Naive thymus-derived CD8-positive, alpha-beta T cell (primary cell): ENCODE measurements at places on chromosomes 4 and X.

- no peaks in the 10 kb centered on the region for H3K36me3 ChIP-seq
- no peak overlapping the region for H3K27ac ChIP-seq
- no peak for DNase-seq
- no peak overlapping the region for H3K4me3 ChIP-seq
These were observed 340.9 kb upstream of the FGF13 start for GRCh38 chrX:139052461-139052860.

DNA sequence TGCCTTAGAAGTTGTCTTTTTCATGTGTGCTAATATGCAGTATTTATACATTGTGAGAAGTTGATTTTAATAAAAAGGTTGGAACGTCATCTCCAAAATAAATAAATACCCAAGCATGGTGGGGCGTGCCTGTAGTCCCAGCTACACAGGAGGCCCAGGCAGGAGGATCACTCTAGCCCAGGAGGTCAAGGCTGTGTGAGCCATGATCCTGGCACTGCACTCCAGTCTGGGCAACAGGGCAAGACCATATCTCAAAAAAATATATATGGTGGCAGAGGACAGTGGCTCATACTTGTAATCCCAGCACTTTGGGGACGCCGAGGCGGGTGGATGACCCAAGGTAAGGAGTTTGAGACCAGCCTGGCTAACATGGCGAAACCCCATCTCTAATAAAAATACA, 6.4 kb downstream of the SLBP start:
- no peaks in the 10 kb centered on the region for H3K27me3 ChIP-seq
- peaks cover 57% of the 10 kb centered on the region for H3K4me1 ChIP-seq
- H3K36me3 ChIP-seq = peaks cover 8% of the 10 kb centered on the region
- no peak for DNase-seq

DNA sequence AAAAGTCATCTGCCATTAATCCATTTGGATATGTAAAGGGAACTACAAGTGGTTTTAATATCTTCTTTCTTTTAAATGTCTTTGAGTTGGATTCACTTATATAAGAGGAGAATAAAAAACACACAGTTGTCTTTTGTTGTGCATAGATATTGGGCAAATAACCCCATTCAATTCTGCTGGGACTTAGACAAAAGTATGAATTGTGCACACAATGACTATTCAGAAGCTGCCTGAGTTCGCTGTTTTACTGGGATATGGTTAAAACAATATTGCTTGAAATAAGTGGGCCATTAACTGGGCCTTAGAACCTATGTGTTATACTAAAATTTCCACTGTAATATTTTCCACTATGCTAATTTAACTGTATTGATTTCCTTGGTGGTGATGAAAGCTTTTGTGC, 71.7 kb downstream of the PCYT1B start:
- DNase-seq = no peak
- no peaks in the 10 kb centered on the region for H3K27me3 ChIP-seq
- H3K36me3 ChIP-seq = no peaks in the 10 kb centered on the region
- H3K4me3 ChIP-seq = no peak overlapping the region
- no peak overlapping the region for H3K27ac ChIP-seq
- H3K4me1 ChIP-seq = no peaks in the 10 kb centered on the region

DNA sequence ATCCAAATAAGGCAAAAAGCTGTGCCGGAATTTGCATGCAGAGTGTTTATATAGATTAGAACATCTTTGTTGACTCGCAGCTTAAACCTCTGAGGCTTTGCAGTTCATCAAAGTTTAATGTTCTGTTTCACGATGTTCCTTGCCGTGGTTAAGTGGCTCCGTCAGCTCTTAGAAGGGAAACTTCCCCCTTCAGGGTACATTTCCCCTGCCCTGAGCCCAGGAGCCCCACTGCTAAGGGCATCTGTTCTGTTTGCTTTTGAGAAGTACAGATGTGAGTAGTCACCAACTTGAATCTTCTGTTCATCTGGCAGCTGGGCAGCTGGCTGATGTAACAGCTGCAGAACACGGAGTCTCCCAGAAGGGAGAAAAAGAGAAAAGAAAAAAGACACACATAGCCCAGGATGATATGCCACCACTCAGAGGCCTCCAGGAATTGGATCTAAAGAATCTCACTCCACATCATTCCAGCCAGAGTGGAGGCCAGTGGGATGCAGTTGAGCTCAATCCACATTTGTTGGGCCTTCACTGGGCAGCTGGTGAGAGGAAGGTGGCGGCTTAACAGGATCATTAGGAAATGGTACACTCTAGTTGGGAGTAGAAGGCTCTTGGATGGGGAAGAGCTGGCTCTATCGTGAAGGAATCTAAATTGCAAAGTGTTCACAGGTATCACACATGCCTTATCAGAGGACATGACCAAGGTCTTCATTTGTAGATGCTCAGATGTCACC, 178.7 kb upstream of the RBPJ start:
- DNase-seq = no peak
- no peaks in the 10 kb centered on the region for H3K36me3 ChIP-seq
- H3K4me3 ChIP-seq = no peak overlapping the region
- H3K4me1 ChIP-seq = no peaks in the 10 kb centered on the region
- peaks cover 4% of the 10 kb centered on the region for H3K27me3 ChIP-seq

GRCh38 chrX:54530357-54530900, 410 bp downstream of the GNL3L start:
- H3K36me3 ChIP-seq = peaks cover 25% of the 10 kb centered on the region
- H3K4me1 ChIP-seq = peaks cover 14% of the 10 kb centered on the region
- no peaks in the 10 kb centered on the region for H3K27me3 ChIP-seq

DNA sequence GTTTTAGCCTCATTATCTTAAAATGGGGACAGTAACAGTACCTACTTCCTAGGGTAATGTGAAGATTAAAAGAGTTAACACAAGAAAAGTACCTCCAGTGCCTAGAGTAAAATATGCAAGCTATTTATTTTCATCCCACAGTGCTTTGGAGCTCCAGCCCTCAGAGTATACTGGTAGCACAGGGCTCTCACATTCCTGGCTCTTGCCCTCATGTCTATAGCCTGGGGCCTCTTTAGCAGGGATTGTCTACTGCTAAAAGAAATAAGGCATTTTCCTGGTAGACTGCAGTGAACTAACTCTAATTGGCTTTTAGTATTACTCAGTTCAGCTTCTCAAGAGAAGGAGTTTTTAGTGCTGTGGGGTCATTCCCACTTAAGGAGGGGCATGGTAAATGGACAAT, 60.8 kb downstream of the RRAGB start:
- no peaks in the 10 kb centered on the region for H3K27me3 ChIP-seq
- peaks cover 10% of the 10 kb centered on the region for H3K36me3 ChIP-seq
- H3K4me3 ChIP-seq = no peak overlapping the region
- no peak overlapping the region for H3K27ac ChIP-seq
- DNase-seq = no peak
